Stimulated activated CD8-positive, alpha-beta memory T cell treated with anti-CD3 and anti-CD28 coated beads, Interleukin-7, amount 100 ng/mL, for 4 hours (primary cell): ENCODE measurements at places on chromosomes 7 and 10.
A peak's percentile ranks its signal among the peaks of the same experiment; 100 is the strongest.

DNA sequence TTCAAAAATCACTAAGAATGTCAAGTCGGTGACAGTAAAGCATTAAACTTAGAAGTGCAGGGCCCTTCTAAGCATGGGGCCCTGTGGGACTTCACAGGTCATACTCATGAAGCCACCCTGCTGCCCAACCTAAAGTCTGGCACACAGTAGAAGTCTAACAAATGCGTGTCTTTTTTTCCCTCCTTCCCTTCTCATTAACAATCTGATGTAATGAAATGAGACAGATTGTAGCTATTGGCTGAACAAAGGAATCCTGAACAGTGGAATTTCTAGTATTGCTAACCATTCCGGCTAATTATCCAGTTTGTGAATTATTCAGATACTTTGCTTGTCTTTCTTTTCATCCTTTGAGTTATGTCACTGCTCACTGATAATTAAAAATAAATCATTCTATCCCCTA lies 369.9 kb downstream of the WDR11 start:
- no peak for DNase-seq

DNA sequence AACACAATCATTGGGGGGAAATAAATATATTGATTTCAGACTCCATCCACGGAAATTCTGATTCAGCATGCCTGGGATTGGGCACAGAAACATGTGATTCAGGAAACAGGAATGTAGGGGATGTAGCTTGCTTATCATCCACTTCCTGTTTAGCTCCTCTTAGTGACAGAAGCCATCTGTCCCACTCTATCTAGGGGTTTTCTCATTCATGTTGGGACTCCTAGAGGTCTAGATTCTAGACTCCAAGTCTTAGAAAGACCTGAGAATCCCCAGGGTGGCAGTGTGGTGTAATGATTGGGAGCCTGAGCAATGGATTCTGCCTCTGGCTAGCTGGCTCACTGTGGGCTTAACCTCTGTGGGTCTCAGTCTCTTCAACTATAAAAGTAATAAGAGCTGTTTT lies 67.9 kb downstream of the CDK1 start:
- DNase-seq, result no peak

DNA sequence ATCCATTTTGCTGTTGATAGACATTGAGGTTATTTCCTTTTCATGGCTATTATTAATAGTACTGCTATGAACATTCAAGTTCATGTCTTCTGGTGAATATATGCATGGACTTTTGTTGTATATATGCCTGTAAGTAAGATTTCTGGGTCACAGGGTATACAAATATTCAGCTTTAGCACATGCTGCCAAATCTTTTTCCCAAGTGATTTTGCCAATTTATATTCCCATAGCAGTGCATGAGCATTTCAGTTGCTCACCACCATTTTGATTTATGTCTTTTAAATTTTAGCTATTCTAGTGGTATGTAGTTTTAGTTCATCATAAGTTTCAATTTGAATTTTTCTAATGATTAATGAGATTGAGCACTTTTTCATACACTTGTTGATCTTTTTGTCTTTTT lies 59.9 kb downstream of the CALD1 start:
- no peak for DNase-seq

DNA sequence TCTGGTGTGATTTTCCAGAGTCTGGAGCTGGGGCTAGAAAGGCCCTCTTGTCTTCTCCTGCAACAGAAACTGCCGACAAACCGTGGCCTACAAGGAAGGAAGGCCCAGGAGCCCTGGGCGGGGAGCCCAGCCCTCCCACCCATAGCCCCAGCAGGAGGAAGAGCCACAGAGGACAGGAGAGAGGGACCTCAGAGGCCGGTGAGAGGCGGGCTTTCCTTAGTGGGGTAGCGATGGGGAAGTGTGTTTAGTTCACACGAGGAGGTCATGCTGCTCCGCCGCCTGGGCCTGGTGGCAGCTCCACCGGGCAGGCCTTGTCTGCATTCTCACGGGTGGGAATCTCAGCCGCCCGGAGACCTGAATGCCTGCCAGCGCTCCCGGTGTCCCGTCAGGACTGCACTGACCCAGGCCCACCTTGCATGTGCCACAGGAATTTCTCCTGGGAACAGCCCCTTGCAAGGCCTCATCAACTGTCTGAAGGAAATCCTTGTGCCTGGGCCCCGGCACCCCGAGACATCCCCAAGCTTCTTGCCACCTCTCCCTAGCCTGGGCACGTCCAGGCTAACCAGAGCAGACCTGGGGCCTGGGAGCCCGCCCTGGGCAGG lies 50.9 kb downstream of the ZNF467 start:
- DNase-seq, result no peak

GRCh38 chr10:125015356-125015944 lies 73.5 kb downstream of the ZRANB1 start:
- peak; percentile 13 for DNase-seq

DNA sequence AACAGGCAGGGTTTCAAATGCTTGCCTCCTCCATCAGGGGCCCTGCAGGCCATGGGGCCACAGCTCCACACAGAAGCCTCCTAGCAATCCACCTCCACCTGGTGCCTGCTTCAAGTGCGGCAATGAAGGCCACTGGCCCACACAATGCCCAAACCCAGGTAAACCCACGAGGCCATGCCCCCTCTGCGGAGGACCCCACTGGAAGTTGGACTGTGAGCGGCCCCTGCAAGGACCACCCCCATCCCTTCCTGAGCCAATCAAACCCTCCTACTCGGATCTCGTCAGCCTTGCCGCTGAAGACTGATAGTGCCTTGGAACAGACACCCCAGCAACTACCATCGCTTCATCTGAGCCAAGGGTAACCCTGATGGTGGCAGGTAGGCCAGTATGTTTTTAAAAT lies 63.1 kb downstream of the LRRC17 start:
- no peak for DNase-seq

DNA sequence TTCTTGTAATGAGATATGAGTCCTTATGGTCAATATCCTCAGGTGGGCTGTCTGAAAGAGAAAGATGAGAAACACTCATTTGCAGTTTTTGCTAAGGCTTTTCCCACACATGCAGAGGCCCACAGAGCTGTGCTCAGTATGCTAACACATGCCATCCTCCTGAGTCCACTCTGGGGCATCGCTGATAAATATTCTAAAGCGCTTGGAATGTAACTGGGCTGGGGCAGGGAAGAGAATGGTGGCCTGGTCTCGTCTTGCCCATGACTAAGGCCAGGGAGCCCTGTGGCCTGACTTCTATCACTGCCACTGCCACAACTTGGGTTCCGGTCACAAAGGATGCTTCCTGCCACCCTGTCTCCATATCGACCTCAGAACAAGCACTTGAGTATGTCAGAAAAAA lies 199.7 kb upstream of the FRMD4A start:
- DNase-seq, result no peak

DNA sequence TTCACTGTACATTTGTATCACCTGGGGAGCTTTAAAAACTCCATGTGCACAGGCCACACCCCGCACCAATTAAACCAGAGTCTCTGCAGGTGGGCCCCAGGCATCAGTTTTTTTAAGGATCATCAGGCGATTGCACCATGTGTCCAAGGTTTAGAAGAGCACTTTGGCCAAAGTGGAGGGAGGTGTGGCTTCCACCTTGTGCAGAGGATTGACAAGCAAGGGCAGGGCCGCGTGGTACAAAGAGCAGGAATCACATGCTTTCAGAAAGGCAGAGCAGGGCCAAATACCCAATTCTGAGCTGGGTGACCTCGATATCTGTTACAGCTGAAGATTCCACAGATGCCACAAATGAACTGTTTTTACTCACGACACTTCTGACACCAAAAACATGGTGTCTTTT lies 52.4 kb downstream of the NOC3L start:
- no peak for DNase-seq

- no peak for DNase-seq
Measured at GRCh38 chr7:34143402-34143801, 238.1 kb downstream of the BMPER start.
